ENCODE measurements at places on chromosomes 2 and 18.

DNA sequence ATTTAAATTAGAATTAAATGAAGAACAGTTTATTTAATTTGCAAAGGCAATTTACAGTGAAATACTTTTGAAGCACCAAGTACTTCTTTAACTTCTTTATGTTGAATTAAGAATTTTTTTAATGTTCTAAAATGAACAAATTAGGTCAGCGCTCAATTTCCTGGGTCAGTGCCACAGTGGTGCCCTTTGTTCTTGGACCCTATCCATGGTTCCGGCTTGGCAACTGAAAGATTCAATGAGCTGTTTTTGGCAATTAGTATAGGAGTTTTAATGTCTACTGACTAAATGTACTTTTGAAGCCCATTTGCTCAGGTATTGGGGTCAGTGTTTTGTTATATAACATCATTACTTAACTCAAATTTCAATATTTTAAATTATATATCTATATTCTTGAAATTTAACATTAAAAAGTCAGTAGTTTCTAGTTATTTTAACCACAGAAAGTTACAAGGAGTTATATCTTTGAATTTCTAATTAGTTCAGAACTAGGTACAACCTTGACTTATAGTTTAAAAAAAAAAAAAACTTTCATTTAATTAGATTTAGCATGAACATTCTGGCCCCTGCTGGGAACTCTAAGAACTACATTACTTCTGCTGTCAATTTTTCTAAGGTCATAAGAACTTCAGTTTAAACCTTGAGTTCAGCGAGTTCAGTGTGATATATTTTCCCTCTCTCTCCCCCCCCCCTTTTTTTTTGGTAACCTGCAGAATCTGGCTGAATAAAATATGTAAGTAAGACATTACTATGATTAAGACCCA is 7.6 kb upstream of the MSTN start:
- DNase-seq, result no peak

DNA sequence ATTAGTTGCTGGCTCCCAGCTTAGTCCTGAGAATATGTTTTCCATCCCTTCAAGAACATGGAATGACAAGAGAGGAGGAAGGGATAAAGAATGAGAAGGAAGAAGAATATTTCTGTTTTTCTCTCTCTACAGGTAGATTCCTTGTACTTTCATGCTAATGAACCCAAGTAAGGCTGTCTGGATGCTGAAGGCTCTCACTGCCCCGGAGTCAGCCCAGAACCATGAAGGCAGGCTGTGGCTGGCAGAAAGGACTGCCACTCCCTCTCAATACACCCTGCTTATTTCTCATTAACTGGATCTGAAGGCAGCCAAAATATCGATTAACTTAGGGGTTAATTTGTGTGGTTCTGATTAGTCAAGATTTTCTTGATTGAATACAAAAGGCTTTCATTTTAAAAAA is 93.1 kb upstream of the NPAS2 start:
- no peak for DNase-seq

GRCh38 chr2:13522917-13523821 is 806.4 kb downstream of the TRIB2 start:
- no peak for DNase-seq

- DNase-seq, result no peak
These were observed 125.0 kb downstream of the NEDD4L start for GRCh38 chr18:58168993-58169392.

DNA sequence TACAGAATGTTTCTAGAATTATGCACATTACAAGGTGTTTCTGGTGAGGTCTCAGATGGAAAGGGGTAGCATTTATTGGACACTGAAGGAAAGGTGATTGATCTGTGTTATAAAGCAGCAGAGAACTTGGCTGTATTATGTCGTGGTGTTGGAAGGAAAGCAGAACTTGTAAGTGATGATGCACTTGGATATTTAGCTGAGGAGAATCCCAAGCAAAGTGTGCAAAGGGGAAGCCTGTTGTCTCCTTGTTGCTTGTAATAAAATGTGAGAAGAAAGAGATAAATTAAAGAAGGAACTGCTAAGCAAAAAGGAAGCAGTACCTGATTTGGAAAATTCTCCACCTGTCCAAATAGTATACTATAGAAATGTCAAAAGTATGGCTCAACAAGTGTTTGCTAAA is 12.2 kb upstream of the SCYGR5 start:
- no peak for DNase-seq

- no peak for DNase-seq
These were observed 247.0 kb downstream of the AGAP1 start for GRCh38 chr2:235740821-235741220.

- no peak for DNase-seq
These were observed 94.3 kb downstream of the CDCA7 start for GRCh38 chr2:173448938-173449471.

DNA sequence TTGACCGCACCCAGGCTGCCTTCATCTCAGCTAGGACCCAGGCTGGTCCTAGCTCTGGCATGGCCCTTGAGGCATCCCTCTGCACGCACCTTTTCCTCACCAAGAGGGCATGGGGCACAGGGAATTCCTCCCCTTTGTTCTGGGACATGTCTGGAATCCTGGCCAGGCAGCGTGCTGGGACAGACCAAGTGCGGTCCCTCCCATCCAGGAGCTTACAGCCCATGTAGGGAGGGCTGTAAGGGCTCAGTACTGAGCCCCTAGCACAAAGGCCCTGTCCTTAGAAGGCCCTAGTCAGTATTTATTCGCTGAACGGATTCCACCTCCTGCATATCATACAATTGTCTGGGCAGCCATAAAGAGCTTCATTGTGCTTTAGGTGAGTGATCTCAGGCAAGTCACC is 3.0 kb downstream of the TMEM37 start:
- DNase-seq, result no peak

GRCh38 chr2:76197428-76197827 is 486.7 kb upstream of the GCFC2 start:
- DNase-seq, result no peak

DNA sequence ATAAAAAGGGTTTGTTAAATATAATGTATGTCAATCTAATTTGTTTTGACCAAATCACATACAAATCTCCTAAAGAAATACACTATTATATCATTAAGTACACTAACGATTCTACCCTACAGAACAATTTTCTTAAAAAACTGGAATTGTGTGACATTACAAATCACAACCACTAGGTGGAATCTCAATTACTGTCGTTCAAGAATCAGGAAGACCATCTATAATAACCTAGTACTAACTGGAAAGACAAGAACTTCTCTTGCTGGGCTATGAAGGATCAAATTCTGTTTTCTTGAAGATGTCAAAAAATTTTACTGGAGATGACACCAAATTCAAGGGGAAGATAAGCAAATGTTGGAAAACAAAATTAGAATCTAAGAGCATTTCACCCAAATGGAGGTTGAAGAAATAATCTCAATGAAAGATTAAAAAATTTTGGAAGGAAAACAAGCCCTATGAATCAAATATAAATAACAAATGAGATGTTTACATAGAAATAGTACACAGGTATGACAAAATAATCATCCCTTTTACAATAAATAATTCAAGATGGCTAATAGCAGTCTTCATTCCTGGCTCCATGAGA is 110.9 kb downstream of the STK39 start:
- DNase-seq, result no peak

DNA sequence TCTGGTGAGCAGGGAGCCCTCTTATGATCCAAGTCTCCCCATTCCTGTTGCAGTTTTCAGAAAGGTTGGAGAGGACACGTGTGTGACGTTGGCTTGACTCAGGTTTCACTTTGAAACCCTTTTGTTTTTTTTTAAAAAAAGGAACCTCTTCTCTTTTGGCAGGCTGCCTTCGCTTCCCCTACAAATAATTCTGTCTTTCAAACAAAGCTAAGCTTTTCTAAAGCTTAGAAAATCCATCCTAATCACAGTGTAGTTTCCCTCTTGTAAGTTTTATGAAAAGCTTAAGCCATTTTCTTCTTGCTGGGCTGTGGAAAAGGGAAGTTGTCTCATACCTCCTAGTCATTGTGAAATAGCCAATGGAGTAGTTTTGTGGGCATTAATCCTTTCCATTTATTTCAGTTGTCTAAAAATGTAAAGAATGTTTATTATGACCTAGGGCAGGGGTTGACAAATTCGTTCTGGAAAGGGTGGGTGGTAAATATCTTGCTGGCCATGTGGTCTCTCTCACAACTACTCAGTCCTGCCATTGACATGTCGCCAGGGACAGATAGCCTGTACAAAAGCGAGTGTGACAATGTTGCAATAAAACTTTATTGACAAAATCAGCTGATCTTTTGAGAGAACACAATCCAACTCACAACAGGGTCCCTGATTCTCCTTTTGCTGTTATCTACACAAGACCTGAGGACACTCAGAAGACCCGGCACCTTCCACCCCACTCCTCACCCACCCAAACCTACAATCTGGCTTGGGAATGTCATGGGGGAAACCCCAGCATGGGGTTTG is 878.8 kb downstream of the RNF144A start:
- no peak for DNase-seq

GRCh38 chr18:28729321-28729720 is 552.4 kb upstream of the CDH2 start:
- DNase-seq, result no peak

GRCh38 chr18:21331065-21331464 is 89.0 kb downstream of the GREB1L start:
- no peak for DNase-seq

- DNase-seq, result no peak
These were observed 716.1 kb downstream of the DCC start for GRCh38 chr18:53056064-53056463.

GRCh38 chr2:215973954-215974699 is 39.2 kb downstream of the MREG start:
- DNase-seq, result no peak

DNA sequence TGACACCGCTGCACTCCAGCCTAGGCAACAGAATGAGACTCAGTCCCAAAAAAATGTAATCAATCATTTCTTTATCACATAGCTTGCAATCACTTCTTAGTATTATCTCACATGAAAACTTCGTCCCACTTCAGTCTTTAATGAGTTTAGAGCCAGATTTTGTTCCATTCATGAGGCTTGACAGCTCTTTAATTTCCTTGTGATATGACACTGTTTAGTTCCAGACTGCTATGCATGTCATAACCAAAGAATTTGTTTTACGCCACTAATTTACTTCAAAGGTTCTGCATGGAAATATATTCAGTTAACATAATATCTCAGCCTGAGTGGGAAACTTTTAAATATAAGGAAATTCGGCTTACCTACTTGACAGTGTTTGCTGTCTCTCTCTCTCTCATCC is 113.1 kb downstream of the ZNF532 start:
- DNase-seq, result no peak

DNA sequence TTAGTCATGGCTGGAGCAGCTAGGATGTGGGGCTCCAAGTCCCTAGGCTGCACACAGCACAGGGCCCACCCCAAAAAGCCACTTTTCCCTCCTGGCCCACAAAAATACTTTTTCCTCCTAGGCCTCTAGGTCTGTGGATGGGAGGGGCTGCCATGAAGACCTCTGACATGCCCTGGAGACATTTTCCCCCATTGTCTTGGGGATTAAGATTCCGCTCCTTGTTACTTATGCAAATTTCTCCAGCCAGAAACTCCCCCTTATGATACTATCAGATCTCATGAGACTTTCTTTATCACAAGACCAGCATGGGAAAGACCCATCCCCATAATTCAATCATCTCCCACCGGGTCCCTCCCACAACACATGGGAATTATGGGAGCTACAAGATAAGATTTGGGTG is 125.9 kb downstream of the ESCO1 start:
- no peak for DNase-seq

DNA sequence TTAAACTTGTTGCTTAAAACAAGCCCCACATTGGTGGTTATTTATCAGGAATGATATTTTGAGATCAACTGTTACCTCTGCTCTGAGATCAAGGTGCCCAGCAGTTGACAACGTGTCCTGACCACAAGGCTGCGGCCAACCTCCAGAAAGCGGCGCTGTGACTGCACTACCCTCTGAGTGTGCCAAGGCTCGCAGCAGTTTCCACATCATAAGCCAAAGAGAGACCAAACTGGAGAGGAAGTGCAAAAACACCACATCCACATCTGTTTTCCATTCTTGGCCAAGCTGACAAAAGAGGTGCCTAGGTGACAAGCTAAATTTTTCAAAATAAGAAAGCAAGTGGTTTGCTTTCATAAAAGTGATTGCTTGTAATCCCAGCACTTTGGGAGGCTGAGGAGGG is 410.8 kb upstream of the POU3F3 start:
- no peak for DNase-seq

- no peak for DNase-seq
These were observed 71.9 kb upstream of the NFU1 start for GRCh38 chr2:69509011-69509749.

DNA sequence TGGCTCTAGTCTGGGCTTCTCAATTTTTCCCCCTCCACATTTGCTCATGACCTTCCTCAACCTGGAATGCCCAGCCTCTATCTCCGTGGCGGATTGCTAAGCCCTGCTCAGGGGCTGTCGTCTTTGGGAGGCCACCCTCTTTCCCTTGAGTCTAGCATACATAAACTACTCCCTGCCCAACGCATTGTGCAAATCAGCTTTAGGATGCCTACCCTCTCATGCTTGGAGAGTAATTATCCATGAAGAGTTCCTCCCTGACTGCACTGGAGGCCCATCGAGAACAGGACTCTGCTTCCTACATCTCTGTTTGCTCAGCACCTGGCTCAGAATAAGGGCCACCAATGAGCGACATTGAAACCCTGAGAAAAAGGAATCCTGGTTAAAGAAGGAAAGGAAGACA is 53.7 kb upstream of the NPAS2 start:
- DNase-seq, result no peak

DNA sequence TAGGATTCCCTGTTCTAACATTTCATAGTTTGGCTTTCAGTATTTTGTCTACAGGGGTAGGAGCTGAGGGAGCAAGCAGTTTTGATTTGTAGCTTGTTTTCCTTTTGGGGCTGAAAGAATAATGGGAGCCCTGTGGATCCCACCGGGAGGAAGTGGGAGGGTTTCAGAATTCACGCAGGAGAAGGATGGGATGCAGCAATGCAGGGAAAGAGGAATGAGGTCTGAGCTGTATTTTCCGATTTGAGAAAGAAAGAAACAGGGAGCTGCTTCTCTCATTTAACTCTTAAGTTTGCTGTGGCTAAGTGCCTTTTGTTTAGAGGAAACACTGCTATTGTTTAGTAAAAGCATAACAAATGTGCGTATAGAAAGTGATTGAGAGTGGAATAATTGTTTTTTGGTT is 141.0 kb downstream of the ADCYAP1 start:
- DNase-seq, result no peak

DNA sequence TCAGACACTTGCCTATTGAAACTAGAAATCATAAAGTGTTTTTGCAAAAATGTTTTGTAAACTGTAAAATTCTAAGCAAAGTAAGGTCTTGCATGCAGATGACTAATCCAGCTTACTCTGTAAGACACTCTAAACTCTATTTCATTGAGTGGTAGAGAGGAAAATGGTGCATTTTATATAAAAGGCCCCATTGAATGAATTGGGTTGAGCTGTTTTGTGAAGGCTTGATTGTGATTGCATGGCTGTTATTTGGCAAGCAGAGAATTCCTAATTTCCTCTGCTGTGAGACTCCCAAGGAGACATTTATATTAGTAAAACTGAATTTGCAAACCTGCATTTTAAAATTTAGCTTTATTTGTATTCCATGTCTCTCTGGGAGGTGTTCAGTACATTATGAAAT is 234.5 kb downstream of the PARD3B start:
- DNase-seq, result no peak
